Activated CD8-positive, alpha-beta T cell treated with anti-CD3 and anti-CD28 coated beads, Interleukin-2, amount 10 ng/mL, durations not matched to agents 7 days and 5 days (primary cell): ENCODE measurements at places on chromosomes 7 and 10. TPM values are rescaled to one million over a fixed set of nuclear protein-coding genes. Genes with fewer than 3 reads are reported as not detected.

DNA sequence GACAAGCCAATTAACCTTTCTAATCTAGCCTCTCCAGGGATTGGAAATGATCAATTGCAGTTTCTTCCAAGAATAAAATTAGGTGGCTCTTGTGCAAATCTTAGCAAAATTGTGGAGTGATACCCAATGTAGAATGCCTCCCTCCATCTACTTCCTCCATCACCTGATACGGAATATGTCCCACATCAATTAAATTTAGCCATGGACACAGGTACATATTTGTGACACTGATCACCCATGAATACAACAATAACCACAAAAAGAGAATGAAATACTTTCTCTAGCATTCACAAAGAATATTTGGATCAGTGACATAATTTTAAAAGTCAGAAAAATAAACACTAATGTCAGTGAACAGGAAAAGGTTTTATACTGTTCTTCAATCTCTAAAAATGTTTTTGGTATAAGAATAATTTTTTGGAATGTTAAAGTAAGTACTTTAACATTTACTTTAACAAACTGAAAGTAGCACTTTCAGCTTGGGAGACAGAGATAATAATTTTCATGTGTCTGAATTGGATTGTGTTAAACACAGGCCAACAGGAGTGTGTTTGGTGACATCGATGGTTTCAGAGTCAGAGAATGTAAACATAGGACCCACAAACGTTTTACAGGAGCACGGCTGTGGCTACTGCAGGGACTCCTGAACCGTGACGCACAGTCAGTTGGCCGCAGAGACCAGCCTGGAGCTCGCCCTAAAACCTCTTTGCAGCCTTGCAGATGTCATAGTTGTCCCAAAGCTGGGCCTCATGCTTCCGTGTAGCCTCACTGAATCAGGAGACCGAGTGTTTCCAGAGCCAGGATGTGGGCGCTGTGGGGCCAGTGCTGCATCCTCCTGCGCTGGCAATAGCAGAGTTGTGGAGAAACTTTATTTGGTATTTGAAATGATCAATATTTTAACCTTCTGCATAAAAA is 7.2 kb downstream of the RBM20 start:
- peaks cover 42% of the 10 kb centered on the region for H3K27me3 ChIP-seq
- peaks cover 34% of the 10 kb centered on the region for H3K4me1 ChIP-seq
- H3K27ac ChIP-seq: peak overlapping the region; percentile 66

COL26A1 gene
- not detected for total RNA-seq

ANLN gene
- total RNA-seq: 83.3 TPM

ACBD7 gene
- 4.4 TPM for total RNA-seq

- H3K36me3 ChIP-seq: no peaks in the 10 kb centered on the region
- no peak overlapping the region for H3K27ac ChIP-seq
- no peak overlapping the region for H3K4me3 ChIP-seq
- H3K4me1 ChIP-seq: no peaks in the 10 kb centered on the region
- H3K27me3 ChIP-seq: no peaks in the 10 kb centered on the region
Measured at GRCh38 chr7:42661312-42661711, 250.6 kb downstream of the C7orf25 start.

GRCh38 chr10:12269056-12269455 is 73.1 kb downstream of the CDC123 start:
- H3K27me3 ChIP-seq: no peaks in the 10 kb centered on the region
- no peaks in the 10 kb centered on the region for H3K36me3 ChIP-seq
- no peak for DNase-seq
- H3K4me1 ChIP-seq: peaks cover 4% of the 10 kb centered on the region
- no peak overlapping the region for H3K27ac ChIP-seq
- H3K4me3 ChIP-seq: no peak overlapping the region

- H3K4me3 ChIP-seq: peak overlapping the region; percentile 95
- DNase-seq: no peak
- no peaks in the 10 kb centered on the region for H3K27me3 ChIP-seq
- H3K36me3 ChIP-seq: peaks cover 19% of the 10 kb centered on the region
Measured at GRCh38 chr7:75878312-75878768, 494 bp upstream of the RHBDD2 start.

KNDC1 gene
- 0.32 TPM for total RNA-seq

DNA sequence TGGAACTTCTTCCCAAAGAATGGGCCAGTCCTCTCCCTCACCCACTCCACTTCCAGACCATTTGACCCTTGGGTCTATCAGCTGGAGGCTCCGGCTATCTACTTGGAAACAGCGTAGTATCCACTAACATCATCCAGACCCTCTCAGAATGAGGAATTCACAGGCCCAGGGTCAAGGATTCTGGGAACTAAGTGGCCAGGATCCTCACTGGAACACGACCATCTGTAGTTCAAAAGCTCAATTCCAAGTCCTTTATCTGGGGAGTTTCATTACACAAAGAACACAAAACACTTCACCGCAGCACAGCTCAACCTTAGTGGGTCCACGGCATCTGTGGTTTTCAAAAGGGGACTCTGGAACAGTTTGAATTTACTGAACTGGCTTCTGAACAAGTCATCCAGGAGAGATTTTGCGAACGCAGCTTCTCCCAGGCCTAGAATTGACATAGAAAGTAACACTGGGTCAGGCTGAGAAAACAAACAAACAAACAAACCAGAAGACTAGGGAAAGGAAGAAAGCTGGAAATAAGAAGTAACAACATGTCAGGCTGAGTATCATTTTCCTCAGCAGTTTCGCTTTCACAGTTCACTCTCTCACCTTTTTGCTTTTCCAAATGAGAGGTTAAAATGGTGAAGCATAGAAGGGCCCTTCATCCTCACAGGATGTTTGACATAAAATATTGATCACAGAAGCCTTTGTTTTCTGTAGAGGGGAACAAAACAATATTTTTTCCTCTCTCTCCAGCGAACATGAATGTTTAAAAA is 57.6 kb upstream of the USP6NL start:
- no peak overlapping the region for H3K4me3 ChIP-seq
- no peak for DNase-seq
- no peaks in the 10 kb centered on the region for H3K36me3 ChIP-seq
- H3K4me1 ChIP-seq: peaks cover 22% of the 10 kb centered on the region
- no peak overlapping the region for H3K27ac ChIP-seq

DNA sequence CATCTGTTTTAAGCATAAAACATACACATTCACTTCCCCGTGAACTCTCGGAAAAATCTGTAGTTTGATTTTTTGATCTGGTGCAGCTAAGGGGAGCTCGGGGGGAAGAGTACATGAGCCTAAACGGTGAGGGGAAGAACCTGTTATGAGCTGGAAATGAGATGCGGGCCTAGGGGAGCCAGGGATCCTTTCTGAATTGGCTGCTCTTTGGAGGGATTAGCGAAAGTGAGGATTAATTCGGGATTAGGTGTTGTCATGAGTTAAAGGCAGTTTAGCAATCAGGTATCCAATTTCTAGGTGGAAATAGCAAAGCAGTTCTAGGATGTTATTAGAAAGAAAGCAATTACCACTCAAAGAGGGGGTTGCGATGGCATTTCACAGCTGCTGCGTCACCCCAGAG is 51.1 kb upstream of the ADARB2 start:
- H3K27ac ChIP-seq: no peak overlapping the region
- no peaks in the 10 kb centered on the region for H3K4me1 ChIP-seq
- no peaks in the 10 kb centered on the region for H3K27me3 ChIP-seq
- no peak for DNase-seq

DNA sequence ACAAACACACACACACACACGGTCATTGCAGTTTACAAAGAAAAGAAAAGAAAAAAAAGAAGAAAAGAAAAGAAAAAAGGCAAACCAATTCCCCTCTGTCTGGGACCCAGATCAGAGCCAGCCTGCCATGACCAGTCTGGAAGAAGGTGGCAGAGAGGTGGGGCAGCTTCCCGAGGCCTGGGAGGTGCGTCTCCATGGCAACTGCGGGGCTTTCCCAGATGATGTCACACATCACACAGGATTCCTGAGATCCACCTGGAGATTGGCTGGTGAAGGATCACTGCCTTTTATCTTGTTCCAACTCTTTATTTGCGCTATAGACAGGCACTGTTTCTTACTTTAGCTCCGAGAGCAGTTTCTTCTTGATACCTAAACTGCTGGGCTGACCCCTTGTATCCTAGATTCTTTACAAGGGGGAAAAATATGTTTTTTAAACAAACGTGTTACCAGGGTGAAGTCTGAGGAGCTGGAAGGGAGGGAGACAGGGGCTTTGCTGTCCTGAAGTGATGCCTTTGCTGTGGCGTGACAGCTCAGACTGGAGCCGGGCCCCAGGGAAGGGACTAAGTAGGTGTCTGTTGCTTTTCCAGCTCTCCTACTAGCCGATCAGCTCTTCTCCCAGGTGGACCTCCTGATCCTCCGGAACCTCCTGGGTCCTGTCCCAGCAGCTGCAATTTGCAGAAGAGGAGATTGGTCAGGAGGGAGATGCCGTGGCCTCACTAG is 298.5 kb downstream of the KLF6 start:
- no peak for DNase-seq
- no peak overlapping the region for H3K27ac ChIP-seq
- H3K4me1 ChIP-seq: peaks cover 13% of the 10 kb centered on the region

GRCh38 chr10:35481413-35481812 is 123.7 kb upstream of the GJD4 start:
- no peaks in the 10 kb centered on the region for H3K27me3 ChIP-seq
- H3K36me3 ChIP-seq: peaks cover 8% of the 10 kb centered on the region
- no peak overlapping the region for H3K4me3 ChIP-seq
- H3K27ac ChIP-seq: no peak overlapping the region
- peaks cover 1% of the 10 kb centered on the region for H3K4me1 ChIP-seq

GRCh38 chr10:126777714-126778113 is 107.2 kb upstream of the C10orf90 start:
- H3K27me3 ChIP-seq: no peaks in the 10 kb centered on the region
- H3K36me3 ChIP-seq: no peaks in the 10 kb centered on the region
- H3K4me3 ChIP-seq: no peak overlapping the region
- no peaks in the 10 kb centered on the region for H3K4me1 ChIP-seq

GRCh38 chr7:11776039-11776438 is 56.0 kb downstream of the THSD7A start:
- H3K4me3 ChIP-seq: no peak overlapping the region
- H3K36me3 ChIP-seq: no peaks in the 10 kb centered on the region
- no peak for DNase-seq
- H3K27me3 ChIP-seq: no peaks in the 10 kb centered on the region
- H3K27ac ChIP-seq: no peak overlapping the region

- H3K4me3 ChIP-seq: no peak overlapping the region
- no peak for DNase-seq
- no peaks in the 10 kb centered on the region for H3K36me3 ChIP-seq
- no peak overlapping the region for H3K27ac ChIP-seq
- H3K4me1 ChIP-seq: no peaks in the 10 kb centered on the region
Measured at GRCh38 chr10:1163831-1164230, 107.6 kb downstream of the WDR37 start.

- DNase-seq: peak; percentile 68
- no peaks in the 10 kb centered on the region for H3K27me3 ChIP-seq
- H3K4me1 ChIP-seq: peaks cover 18% of the 10 kb centered on the region
- peak overlapping the region; percentile 87 for H3K4me3 ChIP-seq
- H3K27ac ChIP-seq: peak overlapping the region; percentile 96
- H3K36me3 ChIP-seq: peaks cover 1% of the 10 kb centered on the region
Measured at GRCh38 chr10:28179006-28179742, 123.7 kb downstream of the MPP7 start.

DNA sequence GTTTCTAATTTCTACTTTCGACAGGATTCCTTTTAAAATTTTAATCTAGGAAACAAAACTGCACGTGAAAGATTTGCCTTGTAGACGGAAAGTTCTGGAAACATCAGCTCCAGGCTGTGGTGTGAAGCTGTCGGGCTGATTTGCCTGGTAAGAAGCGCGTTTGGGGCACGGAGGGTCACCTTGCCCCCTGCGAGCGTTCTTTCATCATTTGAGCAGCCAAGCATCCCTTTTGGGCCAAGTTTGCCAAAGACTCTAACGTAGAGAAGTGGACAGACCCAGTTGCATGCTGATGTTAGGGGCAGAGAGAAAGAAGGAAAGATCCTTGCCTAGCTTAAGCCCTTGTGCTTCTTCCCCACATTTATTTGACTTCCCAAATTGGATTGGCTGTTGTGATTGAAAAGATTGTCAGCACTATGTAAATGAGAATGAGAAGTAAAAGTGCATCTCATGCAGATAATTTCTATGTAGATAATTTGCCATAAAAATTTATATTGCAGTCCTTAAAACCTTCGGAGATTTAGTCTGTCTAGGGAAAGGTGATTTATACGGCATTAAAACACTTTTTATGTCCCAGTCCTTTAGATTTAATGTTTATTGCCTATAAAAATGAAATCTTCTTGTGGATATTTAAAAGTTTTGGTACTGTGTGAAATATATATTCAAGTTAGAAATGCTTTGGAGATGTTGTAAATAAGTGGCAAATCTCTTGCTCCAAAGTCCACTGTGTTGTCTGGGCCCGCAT is 76.1 kb downstream of the CUX1 start:
- no peak overlapping the region for H3K4me3 ChIP-seq
- H3K4me1 ChIP-seq: no peaks in the 10 kb centered on the region

GRCh38 chr7:2862831-2863361 is 18.8 kb upstream of the GNA12 start:
- H3K4me3 ChIP-seq: peak overlapping the region; percentile 64
- peak overlapping the region; percentile 86 for H3K27ac ChIP-seq
- no peaks in the 10 kb centered on the region for H3K36me3 ChIP-seq
- H3K4me1 ChIP-seq: peaks cover 28% of the 10 kb centered on the region
- peaks cover 15% of the 10 kb centered on the region for H3K27me3 ChIP-seq
- DNase-seq: peak; percentile 74

DNA sequence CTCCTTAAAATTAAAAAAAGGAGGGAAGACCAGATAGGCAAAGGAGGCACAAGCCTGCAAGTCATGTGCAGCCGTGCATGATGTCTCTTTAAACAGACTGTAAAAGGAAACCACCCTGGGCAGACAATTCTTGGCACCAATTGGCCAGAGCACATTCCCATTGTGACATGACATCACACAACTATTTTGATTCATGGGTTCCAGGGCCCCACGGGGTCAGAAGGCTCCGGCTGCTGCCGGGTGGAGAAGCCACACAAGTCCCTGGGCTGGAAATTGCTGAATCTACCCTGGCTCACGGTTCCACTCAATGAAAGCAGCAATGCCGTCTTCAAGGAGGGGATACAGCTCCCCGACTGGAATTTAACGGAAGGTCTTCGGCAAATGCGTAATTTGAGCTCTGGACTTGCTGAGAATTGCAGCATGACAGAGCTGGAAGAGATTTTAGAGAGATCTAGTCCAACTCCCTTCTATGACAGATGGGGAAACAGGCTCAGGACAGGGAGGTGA is 140.5 kb downstream of the PRKAG2 start:
- DNase-seq: no peak
- peaks cover 2% of the 10 kb centered on the region for H3K36me3 ChIP-seq
- no peaks in the 10 kb centered on the region for H3K27me3 ChIP-seq
- H3K4me1 ChIP-seq: no peaks in the 10 kb centered on the region

- no peaks in the 10 kb centered on the region for H3K27me3 ChIP-seq
- no peak overlapping the region for H3K27ac ChIP-seq
- peaks cover 25% of the 10 kb centered on the region for H3K4me1 ChIP-seq
Measured at GRCh38 chr7:44448922-44449583, 41.4 kb downstream of the NUDCD3 start.

DNA sequence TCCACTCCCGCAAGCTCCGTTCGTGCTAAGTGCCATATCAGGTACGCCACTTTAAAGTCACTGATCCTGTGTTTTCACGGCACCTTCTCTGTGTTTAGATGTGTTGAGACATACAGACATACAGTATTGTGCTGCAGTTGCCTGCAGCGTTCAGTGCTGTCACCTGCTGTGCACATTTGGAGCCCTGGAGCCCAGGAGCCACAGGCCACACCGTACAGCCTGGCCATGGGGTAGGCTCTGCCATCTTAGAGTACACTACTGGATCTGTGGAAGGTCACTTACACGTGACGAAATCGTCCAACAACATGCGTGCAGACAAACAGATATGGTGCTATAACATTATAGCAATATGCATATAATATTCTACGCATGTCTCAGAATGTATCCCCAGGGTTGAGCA is 111.3 kb downstream of the ELFN1 start:
- H3K4me1 ChIP-seq: no peaks in the 10 kb centered on the region
- H3K27ac ChIP-seq: no peak overlapping the region
- peaks cover 6% of the 10 kb centered on the region for H3K27me3 ChIP-seq
- no peak overlapping the region for H3K4me3 ChIP-seq

CNNM1 gene
- total RNA-seq: 0.23 TPM

WDR86 gene
- 0.26 TPM for total RNA-seq
